GM20000 (cell line): ENCODE measurements at places on chromosomes 3 and 15.

GRCh38 chr3:155560594-155560993 is 184.3 kb downstream of the PLCH1 start:
- no peak for DNase-seq

DNA sequence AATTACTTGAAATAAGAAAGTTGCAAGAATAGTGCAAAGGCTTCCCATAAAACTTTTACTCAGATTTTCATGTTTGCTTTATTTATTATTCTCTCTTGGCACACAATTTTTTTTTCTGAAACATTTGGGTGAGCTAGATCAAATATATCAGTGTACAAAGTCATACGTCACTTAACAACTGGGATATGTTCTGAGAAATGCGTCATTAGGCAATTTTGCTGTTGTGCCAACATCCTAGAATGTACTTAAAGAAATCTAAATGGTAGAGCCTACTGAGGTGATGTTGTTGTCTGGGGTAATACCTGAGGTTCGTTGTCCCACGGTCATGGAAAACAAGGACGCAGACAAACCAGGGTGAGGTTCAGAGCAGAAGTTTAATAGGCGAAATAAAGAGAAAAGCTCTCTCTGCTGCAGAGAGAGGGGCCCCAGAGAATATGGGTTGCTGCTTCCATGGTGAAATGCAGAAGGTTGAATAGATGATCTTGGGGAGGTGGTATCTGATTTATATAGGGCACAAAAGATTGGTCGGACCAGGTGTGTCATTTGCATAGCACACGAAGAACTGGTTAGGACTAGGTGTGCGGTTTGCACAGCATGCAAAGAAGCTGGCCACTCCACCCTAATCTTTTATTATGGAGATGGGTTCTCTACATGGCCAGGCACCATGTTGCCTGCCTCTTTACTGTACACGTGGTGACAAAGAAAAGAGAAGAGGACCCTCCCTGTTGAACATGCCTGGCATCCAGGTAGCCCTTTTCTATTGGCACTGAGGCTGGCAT is 8.8 kb upstream of the GRAMD1C start:
- DNase-seq, result no peak

- no peak for DNase-seq
Measured at GRCh38 chr3:149586871-149587270, 71.0 kb downstream of the WWTR1 start.

DNA sequence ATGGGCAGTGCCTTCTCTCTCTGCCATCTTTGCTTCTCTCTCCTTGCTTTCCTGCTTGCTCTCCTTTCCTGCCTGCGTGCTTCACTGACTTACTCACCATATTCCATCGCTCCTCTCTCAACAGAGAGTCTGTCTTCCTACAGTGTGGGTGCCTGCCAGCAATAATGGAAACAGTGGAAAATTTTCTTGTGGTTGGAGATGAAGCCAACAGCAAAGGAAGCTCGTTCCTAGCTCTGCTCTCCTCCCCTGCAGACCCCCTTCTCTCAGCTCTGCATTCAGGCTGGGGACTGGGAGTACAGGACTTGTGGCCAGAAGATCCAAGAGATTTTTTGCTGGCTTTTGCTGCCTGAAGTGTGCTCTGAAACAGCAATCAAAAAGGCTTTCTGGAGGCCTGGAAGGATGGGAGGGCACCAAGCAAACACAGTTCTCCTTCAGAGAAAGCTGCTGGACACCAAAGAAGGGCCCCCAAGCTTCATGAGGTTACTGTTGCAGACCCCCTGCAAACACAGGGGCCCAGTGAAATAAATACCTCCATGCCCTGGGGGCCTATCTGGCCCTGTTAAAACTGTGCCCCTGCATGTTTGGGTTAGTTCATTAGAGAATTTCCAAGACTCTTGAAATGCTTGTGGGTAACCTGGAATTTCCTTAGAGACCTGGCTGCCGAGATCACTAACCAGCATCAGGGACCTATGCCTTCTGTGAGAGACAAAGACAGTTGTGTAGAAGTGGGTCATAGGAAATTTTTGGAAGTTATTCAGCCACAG is 149.9 kb upstream of the RASGRP1 start:
- DNase-seq, result no peak

DNA sequence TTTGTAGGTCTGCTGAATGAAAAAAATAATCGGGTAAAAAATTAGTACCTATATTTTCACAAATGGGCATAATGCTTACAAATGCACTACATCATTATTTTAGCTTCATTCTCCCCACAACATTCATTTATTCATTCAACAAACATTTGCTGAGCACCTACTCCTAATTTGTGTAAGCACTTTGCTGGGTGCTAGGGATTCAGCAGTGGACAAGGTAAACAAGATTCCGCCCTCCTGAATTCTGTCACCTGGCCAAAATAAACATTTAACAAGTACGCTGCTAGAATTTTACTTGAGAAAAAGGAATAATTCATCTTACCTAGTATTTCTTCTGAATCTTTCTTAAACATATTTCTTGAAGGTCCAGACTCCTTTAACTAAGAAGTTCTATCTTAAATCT is 72.1 kb downstream of the TIGIT start:
- no peak for DNase-seq

GRCh38 chr15:51731549-51732267 is 5.7 kb downstream of the LYSMD2 start:
- peak; percentile 77 for DNase-seq

DNA sequence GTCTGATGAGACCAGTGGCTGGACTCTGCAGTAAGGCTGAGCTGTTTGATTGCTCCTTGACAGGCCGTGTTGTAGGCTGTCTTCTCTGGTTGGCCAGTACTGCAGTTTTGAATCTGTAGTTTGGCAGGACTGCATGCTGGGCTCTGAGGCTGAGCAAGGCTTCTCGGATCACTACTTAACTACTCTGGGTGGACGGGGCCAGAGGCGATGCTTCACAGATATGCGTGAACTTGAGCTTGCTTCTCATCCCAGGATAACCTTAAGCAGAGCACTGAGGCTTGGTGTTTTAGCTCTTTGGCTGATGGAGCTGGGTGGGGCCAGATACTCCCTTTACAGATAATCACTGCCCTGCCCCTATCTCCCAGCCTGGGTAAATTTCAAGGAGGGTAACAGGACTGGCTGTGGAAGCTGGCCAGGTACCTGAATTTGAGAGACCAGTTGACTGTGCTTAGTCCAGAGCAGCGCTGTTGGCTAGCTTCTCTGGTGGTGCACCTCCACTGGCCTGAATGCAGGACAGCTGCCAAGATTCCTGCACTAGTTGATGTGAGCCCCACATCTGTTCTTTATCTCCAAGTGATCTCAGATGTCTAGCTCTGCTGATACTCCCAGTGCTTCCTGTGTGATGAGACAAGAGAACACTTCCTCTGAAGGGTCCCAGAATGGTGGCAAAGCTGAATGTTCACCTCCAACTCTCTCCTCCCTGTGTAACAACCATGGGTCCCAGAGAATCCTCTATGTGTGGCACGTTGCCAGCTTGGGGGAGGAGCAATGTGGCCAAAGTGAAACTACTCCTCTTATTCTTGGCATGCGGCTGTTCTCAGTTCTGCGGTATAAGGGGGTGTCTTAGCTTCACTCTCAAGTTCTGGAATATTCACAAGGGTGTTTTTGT is 37.9 kb downstream of the RPL39L start:
- DNase-seq, result no peak

DNA sequence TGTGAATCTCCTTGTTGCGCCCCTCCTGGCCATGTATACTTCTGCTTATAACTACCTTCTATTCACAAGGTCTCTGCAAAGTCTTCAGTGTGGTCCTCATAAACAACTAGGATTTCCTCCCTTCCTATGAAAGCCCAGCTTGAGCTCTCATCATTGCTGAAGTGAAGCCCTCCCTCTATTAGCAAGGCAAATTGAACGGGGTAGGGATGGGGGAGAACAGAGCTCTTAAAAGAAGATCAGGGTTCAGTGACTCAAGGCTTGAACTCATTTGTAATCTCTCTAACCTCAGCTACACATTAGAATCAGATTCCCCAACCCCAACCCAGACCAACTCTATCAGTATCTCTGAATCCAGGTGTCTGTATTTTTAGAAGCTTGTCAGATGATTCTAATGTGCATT is 88.3 kb upstream of the ST8SIA2 start:
- no peak for DNase-seq

- DNase-seq, result peak; percentile 41
Measured at GRCh38 chr3:27392950-27393679, 23.9 kb upstream of the NEK10 start.

GRCh38 chr3:121988146-121988545 is 33.9 kb downstream of the ILDR1 start:
- DNase-seq, result no peak

DNA sequence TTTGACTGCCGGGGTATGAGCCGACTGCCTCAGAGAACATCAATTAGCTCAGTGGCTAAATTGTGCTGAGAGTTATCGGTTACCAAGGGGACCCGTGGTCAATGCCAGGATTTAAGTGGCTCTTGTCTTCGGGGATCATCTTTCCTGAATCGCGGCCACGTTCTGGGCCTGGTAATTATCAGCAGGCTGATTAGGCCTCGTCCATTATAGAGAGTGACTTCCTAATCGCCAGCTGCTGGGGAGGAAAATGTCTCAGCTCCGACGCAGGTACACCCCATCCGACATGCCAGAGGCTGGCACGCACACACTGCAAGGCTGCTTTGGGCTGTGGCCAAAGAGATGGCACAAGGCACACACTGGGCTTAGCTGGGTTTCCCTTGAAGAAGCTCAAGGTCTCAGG is 10.6 kb downstream of the TRH start:
- no peak for DNase-seq

GRCh38 chr15:43903864-43904290 is 77.1 kb downstream of the WDR76 start:
- DNase-seq, result peak; percentile 74

DNA sequence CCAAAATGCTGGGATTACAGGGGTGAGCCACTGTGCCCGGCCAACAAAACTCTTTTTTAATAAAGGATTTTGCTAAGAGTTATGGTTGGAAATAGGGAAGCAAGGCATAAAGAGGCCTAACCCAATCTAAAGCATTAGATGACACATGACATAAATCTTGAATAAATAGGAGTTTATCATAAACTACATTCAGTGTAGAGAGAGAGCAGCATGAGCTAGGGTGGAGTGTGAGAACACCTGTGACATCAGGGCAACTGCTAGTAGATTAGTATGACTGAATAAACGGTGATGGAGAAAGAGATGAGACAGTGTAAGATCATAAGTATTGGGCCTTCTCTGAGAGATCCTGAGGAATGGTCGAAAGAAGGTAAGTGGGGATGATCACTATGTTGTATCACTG is 63.7 kb downstream of the DPPA2 start:
- DNase-seq, result no peak

GRCh38 chr15:34853001-34853758 is 57.8 kb upstream of the ACTC1 start:
- no peak for DNase-seq

GRCh38 chr3:168071591-168072322 is 24.0 kb downstream of the GOLIM4 start:
- DNase-seq, result no peak

- no peak for DNase-seq
Measured at GRCh38 chr15:31262143-31262530, 64.5 kb upstream of the KLF13 start.

DNA sequence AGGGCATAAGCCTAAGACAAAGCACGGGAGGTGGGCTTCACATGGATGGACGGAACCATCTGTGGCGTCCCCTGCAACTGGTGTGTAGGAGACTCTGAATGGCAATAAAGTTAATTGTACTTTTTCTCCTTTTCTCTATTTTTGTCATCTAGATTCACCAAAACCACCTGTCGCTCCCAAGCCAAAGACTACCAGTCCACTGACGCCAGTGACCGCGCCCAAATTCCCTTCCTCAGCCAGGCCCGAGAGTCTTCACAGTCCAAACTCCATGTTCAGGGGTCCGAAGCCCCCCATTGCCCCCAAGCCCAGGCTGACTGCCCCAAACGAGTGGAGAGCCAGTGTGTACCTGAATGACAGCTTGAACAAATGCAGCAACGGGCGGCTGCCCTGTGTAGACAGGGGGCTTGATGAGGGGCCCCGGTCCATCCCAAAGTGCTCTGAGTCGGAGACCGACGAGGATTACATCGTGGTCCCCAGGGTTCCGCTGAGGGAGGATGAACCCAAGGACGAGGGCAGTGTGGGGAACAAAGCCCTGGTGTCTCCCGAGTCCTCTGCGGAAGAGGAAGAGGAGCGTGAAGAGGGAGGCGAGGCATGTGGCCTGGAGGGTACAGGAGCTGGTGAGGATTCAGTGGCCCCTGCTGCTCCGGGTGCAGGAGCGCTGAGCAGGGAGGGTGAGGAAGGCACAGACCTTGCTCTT is at the start of gene FGD5:
Gene FGD5 (plus strand): TSS at position 159 of the 697 bp plus-strand sequence. CDS start 110 bp downstream, at position 269.
- DNase-seq, result no peak

DNA sequence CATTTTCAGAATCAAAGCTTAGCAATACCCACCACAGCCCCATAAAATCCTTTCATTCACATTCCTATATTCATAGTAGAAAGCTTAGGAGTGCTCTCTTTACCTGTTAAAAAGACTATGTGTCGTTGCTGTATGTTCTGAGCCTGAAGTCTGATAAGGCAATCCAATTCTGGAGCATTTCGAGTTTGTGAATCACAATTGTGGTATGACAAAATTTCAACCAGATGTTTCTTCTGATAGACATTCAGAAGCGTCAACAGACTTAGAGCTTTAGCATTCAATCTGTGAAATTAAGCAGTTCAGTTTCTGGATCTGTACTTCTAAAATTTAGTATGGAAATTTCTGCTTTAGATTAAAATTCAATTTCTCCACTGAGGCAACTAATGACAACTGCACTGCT is 58.3 kb downstream of the TASOR start:
- DNase-seq, result no peak

- no peak for DNase-seq
Measured at GRCh38 chr15:75577401-75578172, 1.5 kb downstream of the PTPN9 start.

DNA sequence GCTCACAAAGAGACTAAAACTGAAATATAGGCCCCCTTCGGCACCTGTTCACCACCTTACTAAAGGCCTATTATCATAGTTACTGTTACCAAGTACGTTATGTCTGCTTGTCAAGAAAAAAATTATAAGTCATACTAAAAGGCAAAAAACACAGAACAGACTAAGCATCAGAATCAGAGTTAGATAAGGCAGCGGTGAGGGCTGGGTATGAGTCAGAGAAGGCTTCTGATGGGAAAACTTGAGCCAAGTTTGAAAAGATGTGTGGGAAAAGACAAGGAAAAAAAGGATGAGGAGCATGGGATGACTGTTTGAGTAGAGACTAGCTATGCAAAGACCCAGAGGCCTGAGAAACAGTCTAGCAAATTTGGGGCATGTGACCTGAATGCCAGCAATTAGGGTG is 387.2 kb upstream of the SGO1 start:
- no peak for DNase-seq

GRCh38 chr15:74664028-74664616 is 31.7 kb downstream of the EDC3 start:
- DNase-seq, result no peak

- DNase-seq, result no peak
Measured at GRCh38 chr3:151165226-151165625, 37.8 kb downstream of the GPR171 start.

DNA sequence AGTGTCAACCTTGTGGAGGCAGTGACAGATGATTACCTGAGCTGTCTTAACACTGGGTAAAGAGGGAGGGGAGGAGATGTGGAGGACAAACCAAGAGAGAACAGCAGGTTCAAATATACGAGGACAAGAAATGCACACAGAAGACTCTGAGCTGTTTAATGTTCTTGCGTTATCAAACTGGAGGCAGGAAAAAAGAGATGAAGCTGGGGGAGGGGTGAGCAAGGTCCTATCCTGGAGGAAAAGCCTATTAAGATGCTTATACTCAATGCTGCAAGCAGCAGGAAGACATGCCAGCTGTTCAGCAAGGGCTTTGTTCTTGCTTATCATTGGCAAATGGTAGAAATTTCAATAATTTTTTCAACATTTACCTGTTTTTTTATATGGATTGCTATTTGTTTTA is 345.7 kb upstream of the TRIM42 start:
- no peak for DNase-seq
